ENCODE measurements at places on chromosomes 1 and 21.

- no peak for DNase-seq
Measured at GRCh38 chr1:29809446-29810120, 573.3 kb downstream of the PTPRU start.

DNA sequence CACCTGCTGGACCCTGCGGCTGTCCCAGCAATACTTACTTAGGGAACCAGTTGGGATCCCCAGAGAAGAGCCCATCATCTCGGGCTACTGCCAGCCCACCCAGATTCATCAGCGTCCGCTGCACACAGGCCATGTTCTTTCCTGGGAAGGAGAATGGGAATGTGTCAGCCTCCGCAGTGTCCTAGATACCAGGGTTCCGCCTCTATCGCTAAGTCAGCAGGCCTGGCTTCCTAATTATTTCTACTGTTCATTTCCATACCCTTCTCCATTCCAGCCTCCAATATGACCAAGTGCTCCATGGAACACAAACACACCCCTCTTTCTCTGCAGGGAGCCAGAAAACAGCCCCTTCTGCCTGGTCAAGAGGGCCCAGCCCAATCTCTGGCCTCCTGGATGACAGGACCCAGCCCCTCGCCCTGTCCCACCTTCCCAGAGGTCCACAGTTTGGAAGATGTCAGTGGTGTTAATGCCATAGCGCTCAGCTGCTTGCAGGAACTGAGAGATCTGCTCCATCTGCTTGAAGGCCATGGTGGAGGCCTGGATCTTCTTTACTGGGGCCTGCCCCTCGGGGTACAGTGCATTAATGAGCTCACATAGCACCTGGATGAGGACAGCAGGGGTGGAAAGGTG lies 6.0 kb downstream of the TAGLN2 start:
- no peak for DNase-seq

- no peak for DNase-seq
Measured at GRCh38 chr1:171833091-171833825, 8.0 kb upstream of the DNM3 start.

GRCh38 chr1:246608616-246609376 lies 42.5 kb downstream of the CNST start:
- DNase-seq: no peak

DNA sequence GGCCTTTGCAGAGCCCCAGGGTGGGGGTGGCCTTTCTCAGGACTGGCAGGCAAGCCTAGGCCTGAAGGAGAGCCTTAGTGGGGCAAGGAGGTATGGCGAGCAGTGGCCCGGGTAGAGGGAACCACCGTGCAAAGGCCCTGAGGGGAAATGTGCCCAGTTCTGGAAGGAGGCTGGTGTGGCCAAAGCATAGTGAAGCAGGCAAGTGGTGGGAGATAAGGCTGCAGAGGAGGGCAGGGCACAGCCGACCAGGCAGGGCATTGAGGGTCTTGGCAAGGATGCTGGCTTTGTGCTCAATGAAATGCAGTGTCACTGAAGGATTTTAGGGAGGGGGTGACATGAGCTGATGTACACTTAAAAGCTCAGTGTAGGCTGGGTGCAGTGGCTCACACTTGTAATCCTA lies 22.8 kb downstream of the MROH7 start:
- DNase-seq: no peak

GRCh38 chr1:234606784-234607108 lies 3.2 kb downstream of the IRF2BP2 start:
- DNase-seq: no peak

DNA sequence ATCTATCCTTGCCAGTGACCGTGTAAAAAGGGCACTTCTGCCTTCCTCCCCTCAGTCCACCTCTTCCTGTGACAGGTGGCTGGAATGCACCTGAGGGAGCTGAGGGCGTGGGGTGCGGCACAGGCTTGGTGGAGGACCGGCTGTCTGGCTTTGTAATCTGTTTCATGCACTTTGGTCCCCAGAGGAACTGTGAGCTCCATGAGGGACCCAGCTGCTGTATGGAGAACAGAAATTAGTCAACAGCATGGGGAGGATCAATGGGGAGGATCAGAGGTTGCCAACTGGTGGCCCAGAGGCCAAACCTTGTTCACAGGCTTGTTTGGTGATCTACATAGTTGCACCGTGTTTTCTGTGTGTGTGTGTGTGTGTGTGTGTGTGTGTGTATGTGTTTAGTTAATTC lies 19.0 kb upstream of the LUZP1 start:
- DNase-seq: no peak
